ENCODE measurements at places on chromosomes 6 and 20.

GRCh38 chr6:142523515-142524375 lies 221.9 kb downstream of the ADGRG6 start:
- DNase-seq: no peak

GRCh38 chr6:163226181-163226835 lies 188.2 kb upstream of the QKI start:
- no peak for DNase-seq

DNA sequence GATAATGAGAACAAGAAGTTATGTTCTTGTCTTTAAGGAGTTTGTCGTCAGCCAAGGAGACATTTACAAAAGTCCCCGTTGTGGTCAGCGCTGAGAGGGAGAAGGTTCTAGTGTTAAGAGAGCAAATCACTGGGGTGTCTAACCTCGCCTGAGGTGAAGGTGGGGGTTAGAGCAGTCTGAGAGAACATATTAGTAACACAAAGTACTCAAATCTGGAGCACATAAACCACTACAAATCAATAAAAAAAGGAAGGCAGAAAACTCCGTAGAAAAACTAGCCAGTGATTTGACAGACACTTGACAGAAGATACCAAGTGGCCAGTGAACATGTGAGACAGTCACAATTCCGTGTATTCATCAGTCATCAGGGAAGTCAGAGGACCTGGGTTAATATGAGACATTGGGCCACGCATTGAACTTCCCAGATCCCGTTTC lies 45.4 kb downstream of the CDS2 start:
- DNase-seq: no peak

DNA sequence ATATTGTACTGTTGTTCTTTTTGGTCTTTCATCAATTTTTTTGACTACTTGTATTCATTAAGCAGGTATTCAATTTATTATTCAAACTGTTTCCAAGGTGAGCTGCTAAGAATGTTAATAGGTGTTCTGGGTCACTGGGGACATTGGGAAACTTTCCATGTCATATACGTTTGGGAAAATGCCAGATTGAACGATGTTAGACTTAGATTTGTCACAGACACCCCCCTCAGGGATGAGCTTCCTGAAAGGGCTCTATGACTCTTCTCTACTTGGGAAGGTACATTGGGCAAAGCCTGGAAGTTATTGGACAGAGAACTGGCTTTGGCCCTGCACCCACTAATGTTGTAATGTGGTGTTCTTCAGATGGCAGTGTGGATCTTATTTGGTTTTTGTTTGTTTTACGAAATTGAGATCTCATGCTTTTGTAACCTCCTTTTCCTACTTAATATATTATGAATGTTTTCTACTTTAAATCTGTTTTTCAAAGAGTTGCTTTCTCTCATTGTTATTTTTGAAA lies 42.1 kb downstream of the PLCB4 start:
- DNase-seq: no peak

DNA sequence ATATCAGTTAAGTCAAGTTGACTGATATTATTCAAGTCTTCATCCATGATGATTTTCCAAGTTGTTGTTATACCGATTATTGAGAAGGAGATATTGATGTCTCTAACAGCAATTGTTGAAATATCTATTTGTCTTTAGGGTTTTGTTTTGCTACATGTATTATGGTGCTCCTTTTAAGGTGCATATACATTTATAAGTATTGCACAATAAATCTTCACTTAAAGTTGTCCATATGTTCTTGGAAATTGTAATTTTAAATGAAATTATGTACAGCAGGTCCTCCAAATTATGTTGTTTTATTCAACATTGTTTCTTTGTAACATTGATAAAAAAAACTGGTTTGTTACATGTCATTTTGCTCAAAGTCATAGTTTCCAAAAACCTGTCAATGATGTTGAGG lies 650.7 kb upstream of the CITED2 start:
- DNase-seq: no peak

- no peak for DNase-seq
Observed at GRCh38 chr20:8097307-8097706, 34.8 kb upstream of the PLCB1 start.

- DNase-seq: no peak
Observed at GRCh38 chr6:109678240-109678639, 12.8 kb downstream of the AK9 start.

- DNase-seq: no peak
Observed at GRCh38 chr6:97668716-97669115, 385.7 kb upstream of the MMS22L start.

DNA sequence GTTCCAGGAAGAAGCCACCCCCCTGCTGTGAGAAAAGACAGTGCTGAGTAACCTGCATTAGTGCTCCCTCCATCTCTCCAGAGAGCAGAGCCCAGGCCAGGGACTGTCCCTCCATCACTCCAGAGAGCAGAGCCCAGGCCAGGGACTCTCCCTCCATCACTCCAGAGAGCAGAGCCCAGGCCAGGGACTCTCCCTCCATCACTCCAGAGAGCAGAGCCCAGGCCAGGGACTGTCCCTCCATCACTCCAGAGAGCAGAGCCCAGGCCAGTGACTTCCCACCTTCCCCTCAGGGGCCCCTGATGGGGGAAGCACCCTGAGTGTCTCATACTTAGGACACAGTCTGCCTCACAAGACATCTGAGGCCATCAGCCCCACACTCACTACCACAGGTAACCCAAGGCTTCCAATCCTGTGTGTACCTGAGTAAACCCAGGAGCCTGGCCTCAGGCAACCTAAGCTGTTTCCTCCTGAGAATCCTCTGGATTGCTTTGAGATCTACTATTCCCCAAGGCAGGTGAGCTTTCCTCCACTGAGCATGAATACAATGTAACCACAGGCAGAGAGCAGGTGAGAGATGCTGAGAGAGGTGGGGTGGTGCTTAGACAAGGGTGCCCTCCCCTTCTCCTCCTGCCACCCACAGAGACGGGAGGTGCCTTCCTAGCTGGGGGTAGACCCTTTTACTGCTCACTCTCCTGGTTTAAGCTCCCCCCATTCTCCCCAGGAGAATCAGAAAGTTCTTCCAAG lies 4.9 kb downstream of the TBXT start:
- no peak for DNase-seq

DNA sequence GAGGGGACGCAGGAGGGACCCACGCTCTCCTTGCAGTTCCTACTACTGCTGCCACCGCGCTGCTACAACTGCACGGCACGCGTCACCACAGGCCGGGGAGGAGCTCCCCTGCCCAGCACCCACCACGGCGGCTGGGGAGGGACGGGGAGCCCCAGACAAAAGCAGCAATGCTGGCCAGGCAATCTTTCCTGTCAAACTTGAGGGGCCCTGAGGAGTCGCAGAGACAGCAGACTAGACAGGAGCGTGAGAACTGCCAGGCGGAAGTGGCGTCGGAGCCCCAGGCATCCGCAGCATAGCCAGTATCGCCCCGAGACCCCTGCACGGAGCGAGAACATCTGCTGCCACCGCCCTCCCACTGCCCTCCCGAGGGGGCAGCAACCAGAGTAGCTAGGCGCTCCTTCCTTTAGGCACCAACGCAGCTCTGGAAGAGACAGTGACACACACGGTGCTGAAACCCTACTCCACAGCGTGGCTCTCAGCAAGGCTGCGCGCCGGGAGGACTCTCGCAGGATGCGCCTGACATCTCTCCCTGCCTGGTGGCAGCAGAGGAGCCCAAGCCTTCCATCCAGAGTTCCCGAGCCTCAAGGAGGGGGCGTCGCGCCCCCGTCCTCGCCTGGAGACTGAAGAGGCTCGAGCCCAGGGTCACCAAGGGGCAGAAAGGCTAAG lies 2.2 kb downstream of the TAF4 start:
- no peak for DNase-seq

- no peak for DNase-seq
Observed at GRCh38 chr6:133768656-133769295, 120.1 kb upstream of the TCF21 start.

DNA sequence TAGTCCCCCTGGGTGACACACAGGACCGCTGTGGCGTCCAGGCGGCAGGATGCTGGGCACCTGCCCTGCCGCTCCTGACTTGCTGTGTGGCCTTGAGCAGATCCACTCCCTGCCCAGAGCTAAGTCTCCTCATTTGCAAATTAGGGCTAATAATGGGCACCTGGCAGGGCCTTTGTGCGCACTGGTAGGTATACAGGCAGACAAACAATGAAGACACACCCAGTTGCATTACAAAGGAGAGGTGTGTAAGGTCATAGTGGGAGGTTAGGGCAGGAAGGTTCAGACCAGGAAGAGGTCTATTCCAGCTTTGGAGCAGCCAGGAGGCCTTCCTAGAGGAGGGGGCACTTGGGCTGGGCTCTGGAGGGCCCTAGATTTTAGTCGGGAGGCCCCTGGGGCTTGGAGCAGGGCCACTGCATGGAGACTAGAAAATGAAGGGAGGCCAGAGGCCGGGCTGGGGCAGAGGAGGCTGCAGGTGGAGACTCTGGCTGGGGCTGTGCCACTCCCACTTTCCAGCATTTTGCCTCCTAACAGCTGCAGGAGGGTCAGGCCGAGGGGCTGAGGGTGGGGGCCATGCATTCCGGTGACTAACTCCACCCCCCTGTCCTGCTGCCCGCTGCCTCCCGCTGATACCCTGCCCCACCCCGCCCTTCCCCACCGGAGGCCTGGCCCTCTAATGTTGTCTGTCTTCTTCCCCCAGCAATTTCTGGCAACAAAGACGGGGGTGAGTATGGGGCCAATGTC lies 28.5 kb downstream of the MYH7B start:
- no peak for DNase-seq

GRCh38 chr6:79394690-79395089 lies 142.5 kb downstream of the LCA5 start:
- no peak for DNase-seq

- DNase-seq: no peak
Observed at GRCh38 chr6:112717856-112718255, 370.7 kb downstream of the RFPL4B start.

- DNase-seq: no peak
Observed at GRCh38 chr6:113719545-113719944, 137.6 kb upstream of the MARCKS start.

DNA sequence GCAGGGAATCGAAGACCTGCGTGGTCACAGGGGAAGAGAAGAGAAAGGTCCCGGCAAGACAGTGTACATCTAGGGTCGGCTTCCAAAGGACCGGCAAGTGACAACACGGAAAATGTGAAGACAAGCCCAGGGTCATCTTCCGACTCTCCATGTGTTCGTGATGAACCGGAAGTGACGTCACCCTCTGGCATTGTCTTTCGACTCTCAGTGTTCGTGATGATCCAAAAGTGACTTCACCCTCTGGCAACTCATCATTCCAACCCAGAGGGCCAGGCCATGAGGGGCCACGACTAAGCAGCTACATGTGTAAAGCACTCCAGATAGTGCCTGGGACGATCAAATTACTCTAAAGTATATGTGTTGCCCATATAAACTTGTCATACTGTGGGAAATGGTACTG lies 290.8 kb downstream of the THBS2 start:
- DNase-seq: no peak

Data from activated CD8-positive, alpha-beta memory T cell treated with anti-CD3 and anti-CD28 coated beads for 1 hour (primary cell).